Aorta (tissue), 5 donors: ENCODE measurements at places on chromosomes 3 and 15. TPM values are rescaled to one million over a fixed set of nuclear protein-coding genes. Genes with fewer than 3 reads are reported as not detected.

KLHL40 gene
- total RNA-seq, result not detected

- H3K4me3 ChIP-seq, result no peak overlapping the region
- H3K27me3 ChIP-seq, result no peaks in the 10 kb centered on the region
- no peak overlapping the region for H3K27ac ChIP-seq
- H3K4me1 ChIP-seq, result no peaks in the 10 kb centered on the region
- no peak for DNase-seq
- no peaks in the 10 kb centered on the region for H3K36me3 ChIP-seq
Observed at GRCh38 chr3:167626490-167626889, 27.3 kb downstream of the WDR49 start.

DNA sequence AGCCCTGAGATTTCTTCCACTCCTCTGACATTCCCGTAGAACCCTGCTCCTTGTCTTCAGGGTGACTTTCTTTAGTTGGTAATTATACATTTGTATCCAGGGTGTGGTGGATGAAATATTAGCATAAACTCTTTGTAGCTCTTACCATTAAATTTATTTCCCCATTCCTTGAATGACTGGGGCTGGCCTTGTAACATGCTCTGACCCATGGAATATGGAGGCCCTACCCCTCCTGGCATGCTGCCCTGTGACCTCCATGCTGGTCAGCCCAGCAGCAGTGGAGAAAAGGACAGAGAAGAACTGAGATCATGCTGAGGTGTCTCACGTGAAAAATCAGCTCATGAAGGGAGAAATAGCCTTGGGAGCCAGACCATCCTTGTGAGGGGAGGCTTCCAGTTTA lies 96.1 kb upstream of the PROK2 start:
- H3K36me3 ChIP-seq, result no peaks in the 10 kb centered on the region
- no peak overlapping the region for H3K27ac ChIP-seq
- no peak overlapping the region for H3K4me3 ChIP-seq
- no peak for DNase-seq
- H3K27me3 ChIP-seq, result no peaks in the 10 kb centered on the region

- no peaks in the 10 kb centered on the region for H3K36me3 ChIP-seq
- no peaks in the 10 kb centered on the region for H3K4me1 ChIP-seq
- no peaks in the 10 kb centered on the region for H3K27me3 ChIP-seq
- no peak overlapping the region for H3K27ac ChIP-seq
- no peak overlapping the region for H3K4me3 ChIP-seq
- DNase-seq, result no peak
Observed at GRCh38 chr3:82129221-82129801, 367.9 kb upstream of the GBE1 start.

DNA sequence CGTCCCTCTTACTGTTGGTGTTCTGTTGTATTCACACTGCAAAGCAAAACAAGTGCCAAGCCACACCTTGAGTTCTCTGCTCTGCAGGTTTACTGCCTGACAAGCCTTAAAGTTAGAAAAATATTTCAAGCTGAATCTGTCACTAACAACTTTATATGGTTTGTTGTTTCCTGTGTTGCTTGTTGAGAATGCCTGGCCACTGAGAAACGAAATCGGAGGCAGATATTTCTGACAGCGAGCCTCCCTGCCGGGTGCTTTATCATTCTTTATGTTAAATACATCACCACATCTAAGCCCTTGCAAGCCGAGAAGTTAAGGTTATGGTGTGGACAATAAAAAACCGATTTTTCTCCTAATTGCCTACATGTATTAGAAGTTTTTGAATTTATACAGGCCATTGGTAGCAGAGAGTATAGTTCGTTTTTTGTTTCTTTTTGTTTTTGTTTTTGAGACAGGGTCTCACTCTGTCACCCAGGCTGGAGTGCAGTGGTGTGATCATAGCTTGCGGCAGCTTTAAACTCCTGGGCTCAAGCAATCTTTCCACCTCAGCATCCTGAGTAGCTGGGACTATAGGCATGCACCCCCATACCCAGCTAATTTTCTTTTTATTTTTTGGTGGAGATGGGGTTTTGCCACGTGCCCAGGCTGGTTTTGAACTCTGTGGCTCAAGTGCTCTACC lies 188.4 kb upstream of the ICE2 start:
- no peaks in the 10 kb centered on the region for H3K36me3 ChIP-seq
- no peaks in the 10 kb centered on the region for H3K4me1 ChIP-seq
- no peaks in the 10 kb centered on the region for H3K27me3 ChIP-seq
- no peak for DNase-seq

IRAK2 gene
- 7.1 TPM for total RNA-seq

- peaks cover 28% of the 10 kb centered on the region for H3K4me1 ChIP-seq
- H3K27ac ChIP-seq, result no peak overlapping the region
- H3K27me3 ChIP-seq, result no peaks in the 10 kb centered on the region
- H3K4me3 ChIP-seq, result no peak overlapping the region
Observed at GRCh38 chr3:124202754-124203153, 210.8 kb upstream of the ROPN1 start.

DNA sequence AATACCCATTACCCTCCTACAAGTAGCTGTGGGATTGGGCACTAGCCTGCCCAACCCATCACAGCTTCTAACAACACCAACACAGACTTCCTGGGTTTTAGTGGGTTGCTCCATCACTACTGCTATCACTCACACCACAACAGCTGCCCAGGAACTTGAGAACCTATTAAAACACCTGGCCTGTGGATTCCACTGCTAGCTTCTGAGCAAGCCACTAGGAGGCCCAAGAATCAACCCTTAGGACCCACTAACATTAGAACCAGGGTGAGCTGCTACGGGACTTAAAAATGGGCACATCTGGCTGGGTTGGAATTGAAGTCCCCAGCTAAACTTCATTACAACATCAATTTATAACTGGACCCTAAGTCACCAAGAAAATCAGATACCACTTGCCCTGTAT lies 113.2 kb upstream of the TP63 start:
- no peak overlapping the region for H3K4me3 ChIP-seq
- no peaks in the 10 kb centered on the region for H3K36me3 ChIP-seq
- no peaks in the 10 kb centered on the region for H3K4me1 ChIP-seq
- no peaks in the 10 kb centered on the region for H3K27me3 ChIP-seq

- no peak overlapping the region for H3K27ac ChIP-seq
- no peaks in the 10 kb centered on the region for H3K4me1 ChIP-seq
- no peak overlapping the region for H3K4me3 ChIP-seq
- DNase-seq, result no peak
- no peaks in the 10 kb centered on the region for H3K36me3 ChIP-seq
Observed at GRCh38 chr3:32888739-32889138, 62.7 kb upstream of the CCR4 start.

PLSCR5 gene
- total RNA-seq, result not detected

PLS1 gene
- 0.97 TPM for total RNA-seq

GRCh38 chr3:120634539-120634938 lies 38.4 kb downstream of the NDUFB4 start:
- DNase-seq, result no peak
- H3K27ac ChIP-seq, result no peak overlapping the region
- H3K4me1 ChIP-seq, result no peaks in the 10 kb centered on the region
- H3K36me3 ChIP-seq, result no peaks in the 10 kb centered on the region
- H3K4me3 ChIP-seq, result no peak overlapping the region
- H3K27me3 ChIP-seq, result no peaks in the 10 kb centered on the region

GRCh38 chr3:16243706-16244490 lies 20.8 kb downstream of the DPH3 start:
- no peak for DNase-seq
- H3K27me3 ChIP-seq, result no peaks in the 10 kb centered on the region
- H3K27ac ChIP-seq, result no peak overlapping the region
- no peak overlapping the region for H3K4me3 ChIP-seq
- H3K4me1 ChIP-seq, result peaks cover 2% of the 10 kb centered on the region

- peaks cover 1% of the 10 kb centered on the region for H3K36me3 ChIP-seq
- no peaks in the 10 kb centered on the region for H3K27me3 ChIP-seq
- no peak overlapping the region for H3K27ac ChIP-seq
- DNase-seq, result no peak
- no peaks in the 10 kb centered on the region for H3K4me1 ChIP-seq
Observed at GRCh38 chr3:52636673-52637072, 49.0 kb downstream of the PBRM1 start.

- H3K27me3 ChIP-seq, result no peaks in the 10 kb centered on the region
- no peak for DNase-seq
- no peak overlapping the region for H3K27ac ChIP-seq
- no peaks in the 10 kb centered on the region for H3K4me1 ChIP-seq
- H3K4me3 ChIP-seq, result no peak overlapping the region
Observed at GRCh38 chr3:157624801-157625200, 121.6 kb upstream of the VEPH1 start.

DNA sequence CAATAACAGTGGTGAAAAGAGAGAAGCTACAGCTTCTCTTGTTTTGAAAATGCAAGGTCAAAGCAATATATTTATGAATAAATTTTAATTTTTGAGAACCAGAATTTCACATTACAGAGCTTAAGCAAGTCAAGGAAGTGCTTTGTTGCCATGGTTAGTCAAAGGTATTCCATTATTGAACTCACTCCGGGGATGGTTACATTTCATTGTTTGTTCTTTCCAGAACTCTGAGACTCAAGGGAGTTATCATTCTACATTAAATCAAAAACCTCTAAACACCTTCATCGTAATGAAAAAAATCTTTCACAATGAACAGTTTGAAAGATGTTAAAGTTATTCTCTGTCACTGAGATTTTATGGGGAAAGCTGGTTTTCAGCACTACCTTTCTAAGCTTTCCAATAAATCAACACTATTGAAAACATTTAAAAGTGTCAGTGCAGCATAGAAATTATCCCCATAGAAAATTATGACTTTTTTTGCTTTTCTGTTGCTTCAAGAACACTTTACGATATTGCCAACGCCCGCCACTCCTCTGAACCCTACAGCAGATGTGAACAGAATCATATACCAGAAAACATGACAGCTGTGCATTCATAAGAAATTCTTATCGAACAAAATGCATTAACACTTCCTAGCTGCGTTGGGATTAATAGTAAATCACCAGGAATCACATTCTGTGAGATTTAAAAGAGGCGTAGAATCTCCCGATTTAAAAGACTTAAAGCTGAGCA lies 83.0 kb downstream of the OTOL1 start:
- H3K4me3 ChIP-seq, result no peak overlapping the region
- H3K4me1 ChIP-seq, result no peaks in the 10 kb centered on the region
- DNase-seq, result no peak
- H3K27ac ChIP-seq, result no peak overlapping the region

ESYT3 gene
- 2.7 TPM for total RNA-seq

LARP6 gene
- total RNA-seq, result 49.7 TPM

GRCh38 chr3:60475096-60475495 lies 776.2 kb downstream of the FHIT start:
- H3K27ac ChIP-seq, result no peak overlapping the region
- H3K4me1 ChIP-seq, result no peaks in the 10 kb centered on the region
- no peaks in the 10 kb centered on the region for H3K27me3 ChIP-seq
- no peak for DNase-seq
- no peak overlapping the region for H3K4me3 ChIP-seq

GOLGA8N gene
- 18.1 TPM for total RNA-seq

CPEB1 gene
- total RNA-seq, result 1.1 TPM

GRCh38 chr15:45083223-45083622 lies 30.7 kb downstream of the DUOX2 start:
- H3K4me1 ChIP-seq, result no peaks in the 10 kb centered on the region
- H3K36me3 ChIP-seq, result no peaks in the 10 kb centered on the region
- DNase-seq, result no peak
- H3K27ac ChIP-seq, result no peak overlapping the region

ISLR2 gene
- 1.2 TPM for total RNA-seq

- H3K4me3 ChIP-seq, result no peak overlapping the region
- peak; percentile 48 for DNase-seq
- no peaks in the 10 kb centered on the region for H3K4me1 ChIP-seq
- no peaks in the 10 kb centered on the region for H3K36me3 ChIP-seq
- H3K27ac ChIP-seq, result no peak overlapping the region
- no peaks in the 10 kb centered on the region for H3K27me3 ChIP-seq
Observed at GRCh38 chr15:40306371-40306770, 1.4 kb downstream of the PLCB2 start.

GRCh38 chr3:189897406-189897805 lies 223.3 kb downstream of the P3H2 start:
- H3K36me3 ChIP-seq, result no peaks in the 10 kb centered on the region
- H3K27ac ChIP-seq, result no peak overlapping the region
- no peak for DNase-seq
- H3K4me3 ChIP-seq, result no peak overlapping the region
- no peaks in the 10 kb centered on the region for H3K4me1 ChIP-seq

DNA sequence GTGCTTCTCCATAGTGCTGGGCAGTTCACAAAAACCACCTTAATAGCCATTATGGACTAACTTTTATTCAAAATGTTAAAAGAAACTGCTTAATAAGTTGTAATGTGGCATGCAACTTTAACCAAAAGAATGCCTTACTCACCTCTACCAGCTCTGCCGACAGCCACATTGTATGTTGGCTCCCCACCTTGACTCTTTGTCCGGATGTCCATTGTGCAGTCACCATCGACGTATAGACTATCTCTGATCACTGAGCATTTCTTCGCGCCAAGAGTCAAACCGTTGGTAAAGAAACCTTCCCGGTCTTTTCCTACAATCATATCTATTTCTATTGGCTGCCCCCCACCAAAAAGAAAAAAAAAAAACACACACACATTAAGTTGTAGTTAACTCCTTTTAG lies 2.5 kb downstream of the PFN2 start:
- H3K27ac ChIP-seq, result no peak overlapping the region
- H3K27me3 ChIP-seq, result no peaks in the 10 kb centered on the region
- H3K36me3 ChIP-seq, result no peaks in the 10 kb centered on the region
- peak overlapping the region; percentile 66 for H3K4me3 ChIP-seq

RYK gene
- 71.8 TPM for total RNA-seq
